Stimulated activated memory B cell treated with anti-CD40 and anti-IgM and Interleukin-4, amounts not matched to agents 10 μg/mL and 1 μg/mL and 100 μg/mL, for 72 hours (primary cell): ENCODE measurements at places on chromosomes 3 and 15.

GRCh38 chr3:79651536-79652065 lies 116.2 kb downstream of the ROBO1 start:
- no peak for ATAC-seq

GRCh38 chr15:98586066-98586465 lies 62.3 kb upstream of the IGF1R start:
- ATAC-seq: no peak

GRCh38 chr15:78018946-78019644 lies 58.4 kb downstream of the TBC1D2B start:
- peak; percentile 90 for ATAC-seq

DNA sequence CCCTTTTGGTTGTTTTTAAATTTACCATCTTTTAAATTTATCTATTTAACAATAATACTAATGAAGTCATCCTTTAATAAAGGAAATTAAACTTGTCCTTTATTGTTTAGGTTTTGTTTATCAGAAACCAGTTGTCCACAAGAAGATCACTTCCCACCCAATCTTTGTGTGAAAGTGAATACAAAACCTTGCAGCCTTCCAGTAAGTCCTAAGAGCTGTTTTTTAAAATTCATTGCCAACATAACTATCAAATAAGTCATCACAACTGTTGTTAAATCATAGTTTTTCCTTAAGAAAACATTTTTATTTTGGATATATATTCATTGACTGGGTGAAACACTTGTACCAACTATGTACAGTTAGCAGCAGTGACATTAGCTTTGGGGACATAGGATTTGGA lies 59.4 kb downstream of the CALML4 start:
- ATAC-seq: no peak

- no peak for ATAC-seq
These were observed 54.8 kb upstream of the CHRNB4 start for GRCh38 chr15:78695854-78696253.

DNA sequence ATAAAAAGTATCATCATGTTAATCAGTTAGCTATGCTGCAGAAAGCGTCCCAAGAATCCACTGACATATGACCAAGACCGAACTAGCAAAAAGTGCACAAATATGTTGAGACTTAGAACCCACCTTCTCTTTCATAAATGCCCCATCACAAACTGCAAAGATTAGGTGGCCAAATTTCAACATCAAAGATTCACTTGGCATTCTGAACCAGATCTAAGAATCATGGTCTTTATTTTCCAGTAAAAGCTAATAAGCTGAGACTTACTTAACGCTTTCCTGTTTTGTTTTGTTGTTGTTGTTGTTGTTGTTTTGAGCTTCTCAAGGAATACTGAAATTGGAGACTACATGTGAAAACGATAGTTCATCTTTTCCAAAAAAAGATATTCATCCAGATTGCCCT lies 62.4 kb downstream of the ZBTB20 start:
- ATAC-seq: no peak

GRCh38 chr15:45521596-45522327 lies 793 bp downstream of the SLC30A4 start:
- peak; percentile 2 for ATAC-seq

DNA sequence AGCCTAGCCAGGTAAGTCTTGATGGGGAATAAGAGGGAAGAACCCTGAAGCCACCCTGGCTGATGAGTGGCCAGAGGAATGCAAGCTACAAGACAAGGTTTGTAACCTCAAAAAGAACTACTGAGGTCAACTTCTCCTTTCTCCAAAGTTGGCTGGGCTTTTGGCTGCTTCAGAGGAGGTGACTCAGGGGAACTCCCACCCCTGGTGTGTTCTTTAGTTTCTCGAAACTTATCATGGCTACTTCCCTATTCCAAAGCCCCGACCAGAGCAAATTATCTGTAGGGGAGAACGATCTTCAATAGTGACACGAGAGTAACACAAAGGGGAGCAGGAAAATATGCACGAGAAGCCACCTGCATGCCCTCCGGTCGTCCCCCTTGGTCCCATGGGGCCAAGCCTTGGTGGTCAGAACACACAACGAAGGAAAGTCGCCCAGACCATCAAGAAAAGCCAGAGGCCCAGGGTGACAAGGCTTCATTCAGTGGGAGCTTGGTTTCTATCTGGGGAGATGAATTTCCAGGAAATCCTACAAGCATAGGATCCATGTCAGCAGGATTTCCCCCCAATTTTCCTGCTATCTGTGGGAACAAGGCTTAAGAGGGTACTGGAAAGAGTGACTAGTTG lies 6.5 kb upstream of the BCL2A1 start:
- peak; percentile 86 for ATAC-seq

DNA sequence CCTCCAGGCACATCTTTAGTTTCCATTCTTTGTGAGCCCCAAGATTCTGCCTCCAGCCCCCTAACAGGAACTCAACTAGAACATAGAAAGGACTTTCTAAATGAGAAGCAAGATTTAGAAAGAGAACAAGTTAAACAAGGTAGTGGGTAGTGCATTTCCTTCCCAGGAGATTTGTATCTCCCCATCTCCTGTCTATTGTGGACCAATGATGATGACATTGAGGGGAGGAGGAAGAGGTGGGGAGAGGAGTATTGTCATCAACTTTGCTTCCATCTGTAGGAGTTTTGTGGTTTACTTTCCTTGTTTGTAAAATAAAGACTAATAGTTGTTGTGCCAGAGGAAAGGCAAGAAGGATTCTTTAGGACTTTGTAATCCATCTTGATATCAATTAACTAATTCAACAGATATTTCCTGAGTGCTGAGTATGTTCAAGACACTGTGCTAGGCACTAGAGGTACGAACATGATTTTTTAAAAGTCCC lies 235.3 kb upstream of the ROPN1 start:
- ATAC-seq: no peak

DNA sequence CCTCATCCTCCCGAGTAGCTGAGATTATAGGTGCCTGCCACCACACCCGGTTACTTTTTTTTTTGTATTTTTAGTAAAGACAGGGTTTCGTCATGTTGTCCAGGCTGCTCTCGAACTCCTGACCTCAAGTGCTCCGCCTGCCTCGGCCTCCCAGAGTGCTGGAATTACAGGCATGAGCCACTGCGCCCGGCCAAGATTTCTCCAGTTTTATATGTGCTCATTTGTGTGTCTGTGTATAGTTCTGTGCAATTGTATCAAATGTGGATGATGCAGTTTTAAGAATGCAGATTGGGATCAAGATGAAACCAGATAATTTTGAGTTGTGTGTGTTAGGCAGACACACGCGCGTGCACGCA lies 68.3 kb downstream of the SLCO3A1 start:
- ATAC-seq: no peak

GRCh38 chr3:134331811-134332199 lies 42.4 kb downstream of the AMOTL2 start:
- ATAC-seq: no peak

DNA sequence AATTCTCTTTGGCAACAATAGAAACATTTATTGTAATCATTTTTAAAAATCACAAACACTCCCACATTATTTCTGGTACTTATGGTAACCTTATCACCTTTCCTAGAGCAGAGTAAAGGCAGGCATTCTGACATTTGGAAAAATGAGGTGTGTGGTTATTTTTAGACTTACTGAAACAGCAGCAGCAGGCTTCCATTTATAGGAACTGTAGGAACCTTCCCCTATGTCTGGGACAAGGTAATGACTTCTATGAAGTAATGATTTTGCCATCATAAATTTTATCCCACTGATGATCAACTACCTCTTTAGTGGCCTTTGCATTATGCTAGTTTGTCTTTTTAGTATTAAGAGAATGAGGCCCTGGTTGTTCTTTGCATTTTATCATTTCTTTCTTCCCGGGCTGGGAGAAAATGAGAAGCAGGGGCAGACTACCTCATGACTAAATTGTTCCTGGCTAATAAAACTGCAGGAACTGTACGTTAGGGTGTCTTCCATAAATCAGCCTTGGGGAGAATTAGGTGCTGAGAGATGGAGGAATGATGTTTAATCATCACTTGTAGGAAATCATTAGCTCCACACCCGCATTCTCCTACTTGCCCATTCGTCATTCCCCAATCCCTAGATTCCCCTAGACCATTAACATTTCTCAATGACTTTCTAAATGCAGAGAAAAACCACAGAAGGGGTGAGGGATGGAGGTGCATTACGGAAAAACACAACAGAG lies 680.3 kb downstream of the AGBL1 start:
- no peak for ATAC-seq

- ATAC-seq: no peak
These were observed 193.1 kb downstream of the OTOL1 start for GRCh38 chr3:161689584-161690298.

DNA sequence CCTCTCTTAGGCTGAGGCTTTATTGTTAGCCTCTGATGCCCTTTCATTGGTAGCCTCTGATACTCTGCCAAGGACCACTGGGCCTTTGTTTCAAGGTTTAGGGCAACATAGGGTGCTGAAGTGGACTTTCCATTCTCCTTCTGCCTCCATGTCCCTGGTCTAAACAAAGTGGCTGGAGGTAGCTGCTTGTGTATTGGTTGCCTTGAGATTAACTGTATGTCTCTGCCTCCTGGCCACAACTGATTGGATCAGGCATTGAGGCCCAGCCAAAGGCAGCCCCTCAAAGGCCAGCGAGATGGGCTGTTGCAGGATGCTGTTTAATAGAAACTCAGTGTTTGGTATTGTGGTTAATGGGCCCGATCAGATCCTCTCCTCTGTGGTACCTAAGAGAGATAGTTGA lies 77.9 kb upstream of the PRR23C start:
- ATAC-seq: no peak

- ATAC-seq: no peak
These were observed 120.1 kb downstream of the UACA start for GRCh38 chr15:70643106-70643782.

GRCh38 chr3:52934630-52935530 lies 37.5 kb upstream of the STIMATE start:
- ATAC-seq: peak; percentile 78

GRCh38 chr3:124884474-124885101 lies 2.6 kb downstream of the ITGB5 start:
- no peak for ATAC-seq

DNA sequence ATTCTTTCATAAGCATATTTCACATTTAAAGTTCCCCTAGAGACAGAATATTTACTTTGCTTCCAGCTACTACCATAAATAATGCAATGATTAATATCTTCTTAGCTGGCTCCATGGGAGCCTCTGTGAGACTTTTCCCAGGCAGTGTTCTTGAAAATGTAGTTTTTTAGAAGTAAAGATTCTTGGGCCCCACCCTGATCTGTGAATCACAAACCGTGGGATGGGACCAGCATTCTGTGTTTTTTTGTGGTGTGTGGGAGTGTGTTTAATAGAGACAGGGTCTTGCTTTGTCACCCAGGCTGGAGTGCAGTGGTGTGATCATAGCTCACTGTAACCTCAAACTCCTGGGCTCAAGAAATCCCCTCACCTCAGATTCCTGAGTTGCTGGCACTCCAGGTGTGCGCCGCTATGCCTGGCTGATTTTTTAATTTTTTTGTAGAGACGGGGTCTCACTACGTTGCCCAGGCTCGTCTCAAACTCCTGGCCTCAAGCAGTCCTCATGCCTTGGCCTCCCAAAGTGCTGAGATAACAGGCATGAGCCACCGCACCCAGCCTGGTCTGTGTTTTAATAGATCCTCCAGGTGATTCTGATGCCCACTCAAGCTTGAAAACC lies 83.0 kb downstream of the KLHL25 start:
- ATAC-seq: no peak

DNA sequence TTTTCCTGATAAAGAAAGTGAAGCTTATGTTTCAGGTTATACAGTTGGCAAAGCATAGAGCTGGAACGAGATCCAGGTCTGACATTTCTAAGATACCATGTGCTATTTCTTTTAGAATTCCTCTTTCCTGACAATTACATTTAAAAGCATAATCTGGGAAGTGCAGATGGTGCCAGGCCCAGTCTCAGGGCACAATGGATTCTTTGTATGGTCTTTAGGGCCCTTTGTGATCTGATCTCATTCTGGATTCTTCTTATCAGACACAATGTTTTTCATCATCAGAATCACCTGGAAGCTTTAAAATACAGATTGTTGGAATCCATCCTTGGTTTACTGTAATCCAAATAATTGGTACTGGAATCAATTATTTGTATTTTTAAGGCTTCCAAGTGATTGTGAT lies 18.6 kb upstream of the GLCE start:
- ATAC-seq: no peak

GRCh38 chr3:155712008-155712407 lies 32.9 kb downstream of the PLCH1 start:
- ATAC-seq: peak; percentile 84

DNA sequence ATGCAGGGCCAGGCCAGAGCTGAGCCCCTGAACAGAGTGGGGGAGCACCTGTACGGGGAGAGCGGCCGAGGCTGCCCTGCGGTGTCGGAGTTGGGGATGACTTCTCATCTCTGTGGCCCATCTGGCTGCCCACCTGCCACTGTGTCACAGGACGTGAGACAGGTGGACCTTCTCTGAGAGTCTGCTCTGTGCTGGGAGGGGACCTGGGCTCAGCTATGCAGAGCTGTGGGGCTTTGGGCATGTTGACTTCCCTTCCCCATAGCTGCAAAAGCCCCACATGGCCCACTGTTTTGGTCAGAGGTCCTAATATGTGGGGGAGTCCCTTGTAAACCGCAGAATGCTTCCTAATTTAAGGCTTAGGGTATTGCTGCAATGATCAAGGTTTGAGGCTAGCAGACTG lies 68.0 kb upstream of the TRPM1 start:
- ATAC-seq: peak; percentile 45

DNA sequence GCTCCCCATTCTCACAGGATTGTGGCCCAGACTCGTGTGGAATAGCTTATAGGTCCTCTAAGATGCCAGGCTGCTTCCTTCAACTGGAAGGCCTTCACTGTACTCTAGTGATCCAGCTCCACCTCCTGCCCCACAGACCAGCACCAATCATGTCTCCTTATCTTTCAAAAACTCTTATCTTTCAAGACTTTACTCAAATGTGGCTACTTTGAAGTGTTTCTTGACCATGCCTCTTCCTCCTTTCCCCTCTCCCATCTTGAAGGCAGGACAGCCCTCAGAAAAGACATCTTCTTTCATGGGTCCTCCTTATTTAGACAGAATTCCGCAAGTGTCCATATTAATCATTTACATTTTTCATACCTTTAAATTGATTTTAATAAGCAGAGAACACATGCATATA lies 142.3 kb downstream of the CHST2 start:
- no peak for ATAC-seq

- no peak for ATAC-seq
These were observed 181.7 kb downstream of the LPP start for GRCh38 chr3:188335656-188336055.

GRCh38 chr15:29676961-29677402 lies 145.3 kb downstream of the TJP1 start:
- no peak for ATAC-seq

DNA sequence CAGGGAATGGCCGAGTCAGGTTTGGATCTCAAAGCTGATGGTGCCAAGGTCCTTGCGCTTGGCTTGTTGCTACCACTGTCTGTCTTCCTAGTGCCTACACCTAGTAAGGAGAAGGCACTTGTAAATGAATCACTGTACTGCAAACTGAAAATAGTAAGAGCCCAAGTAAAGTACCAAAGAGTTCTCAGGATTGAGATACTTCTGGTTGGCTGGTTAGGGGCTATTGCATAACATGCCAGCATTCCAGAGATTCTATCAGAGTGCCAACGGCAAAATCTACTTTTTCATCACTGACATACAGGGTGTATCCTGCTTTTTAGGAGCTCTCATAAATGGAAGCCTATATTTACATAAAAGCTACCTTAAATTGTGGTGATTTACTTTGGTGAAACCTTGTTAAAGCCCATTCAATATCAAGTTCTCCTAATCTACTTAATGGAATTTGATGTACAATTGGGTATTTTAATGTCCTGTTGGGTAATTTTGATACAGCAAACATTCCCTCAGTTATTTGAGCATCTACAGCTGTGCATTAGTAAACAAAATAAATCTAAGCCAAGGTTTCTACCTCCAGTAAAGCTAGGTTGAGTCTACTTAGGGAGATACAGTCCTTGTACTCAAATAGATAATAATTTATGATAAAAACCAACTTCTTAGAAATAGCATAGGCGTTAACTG lies 30.7 kb upstream of the CHD2 start:
- no peak for ATAC-seq
